ENCODE measurements at places on chromosomes 1 and 21. TPM values are rescaled to one million over a fixed set of nuclear protein-coding genes. Genes with fewer than 3 reads are reported as not detected.

RGS16 gene
- total RNA-seq, result 1.8 TPM

HAO2 gene
- total RNA-seq, result not detected

DNA sequence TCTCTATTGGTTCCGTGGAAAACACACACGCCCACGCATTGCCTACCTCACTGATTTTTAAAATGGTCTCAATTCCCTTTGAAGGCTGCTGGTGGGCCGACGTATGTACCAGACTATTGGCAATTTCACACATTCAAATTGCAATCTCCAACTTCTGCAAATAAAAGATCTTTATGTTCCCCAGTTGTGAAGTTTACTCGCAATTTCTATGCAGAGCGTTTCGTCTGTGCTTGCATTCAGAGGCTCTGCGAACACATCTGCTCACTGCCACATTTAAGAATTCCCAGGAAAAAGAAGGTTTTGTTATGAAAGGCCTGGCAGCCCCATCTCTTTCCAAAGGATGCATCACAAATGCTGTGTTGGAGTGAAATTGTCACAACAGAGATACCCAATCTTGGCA, 288.0 kb upstream of the KAZN start:
- no peak for DNase-seq

DNA sequence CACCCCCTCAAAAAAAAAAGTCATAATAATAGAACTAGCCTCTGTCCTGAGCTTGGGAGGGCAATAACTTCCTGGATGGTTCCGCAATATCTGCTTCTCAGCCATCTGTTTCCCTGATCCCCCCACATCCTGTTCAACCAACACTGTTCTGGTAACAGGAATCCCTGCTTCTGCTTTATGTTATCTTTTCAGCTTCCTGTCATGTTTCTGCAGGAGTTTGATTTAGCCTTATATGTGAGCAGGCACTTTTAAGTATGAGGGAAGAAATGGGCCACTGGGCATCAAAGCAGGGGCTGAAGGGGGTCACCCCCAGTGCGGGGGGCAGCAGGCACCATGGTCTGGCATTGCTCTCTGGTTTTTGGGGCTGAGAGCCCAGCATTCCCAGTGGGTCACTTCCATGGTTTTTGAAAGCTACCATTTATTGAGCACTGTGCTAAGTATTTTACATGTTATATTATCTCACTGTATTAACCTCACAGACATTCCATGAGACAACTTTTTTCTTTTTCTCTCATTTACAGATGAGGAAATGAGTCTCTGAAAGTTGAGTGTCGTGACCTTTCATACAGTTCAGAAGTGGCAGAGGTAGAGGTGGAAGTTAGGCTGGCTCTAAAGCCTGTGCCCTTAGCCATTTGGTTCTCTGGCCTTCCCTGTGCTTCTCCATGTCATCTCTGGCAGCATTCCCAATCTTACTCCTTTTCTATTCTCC, 61.9 kb downstream of the DNTTIP2 start:
- DNase-seq, result no peak

- DNase-seq, result peak; percentile 38
These were observed 5.5 kb downstream of the GSTM4 start for GRCh38 chr1:109661391-109661790.

GRCh38 chr1:243503155-243503554, 247.3 kb downstream of the SDCCAG8 start:
- no peak for DNase-seq

- no peak for DNase-seq
These were observed 4.0 kb upstream of the SLC25A34 start for GRCh38 chr1:15731735-15732685.

DNA sequence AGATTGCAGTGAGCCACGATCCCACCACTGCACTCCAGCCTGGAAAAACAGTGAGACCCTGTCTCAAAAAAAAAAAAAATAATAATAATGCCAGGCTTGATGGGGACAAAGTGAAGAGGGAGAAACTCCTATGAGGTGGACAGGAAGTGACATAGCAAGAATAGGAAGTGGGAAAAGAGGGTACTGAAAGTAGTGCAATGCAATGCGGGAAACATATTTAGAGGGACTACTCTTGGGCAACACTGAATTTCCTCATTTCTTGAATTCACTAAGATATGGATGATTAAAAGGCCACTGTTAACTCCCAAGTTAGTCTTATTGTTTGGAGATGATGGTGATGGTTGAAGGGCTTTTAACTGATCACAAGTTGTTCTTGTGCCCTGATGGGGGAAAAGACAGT, 21.6 kb upstream of the KCNA2 start:
- DNase-seq, result no peak

GRCh38 chr1:115761601-115762302, 6.8 kb downstream of the CASQ2 start:
- DNase-seq, result no peak

GRCh38 chr1:27388337-27389005, 4.0 kb upstream of the GPR3 start:
- DNase-seq, result peak; percentile 83

GRCh38 chr1:44031252-44032169, at the start of gene SLC6A9:
Gene SLC6A9, minus strand, starts transcription at chr1:44031462. Its CDS starts 7,185 bp downstream, at chr1:44024277.
- peak; percentile 55 for DNase-seq
